AG20443 (cell line): ENCODE measurements at places on chromosomes 3 and 15.
A peak's percentile ranks its signal among the peaks of the same experiment; 100 is the strongest.

- DNase-seq, result no peak
Observed at GRCh38 chr15:37095770-37096557, 4.4 kb downstream of the MEIS2 start.

DNA sequence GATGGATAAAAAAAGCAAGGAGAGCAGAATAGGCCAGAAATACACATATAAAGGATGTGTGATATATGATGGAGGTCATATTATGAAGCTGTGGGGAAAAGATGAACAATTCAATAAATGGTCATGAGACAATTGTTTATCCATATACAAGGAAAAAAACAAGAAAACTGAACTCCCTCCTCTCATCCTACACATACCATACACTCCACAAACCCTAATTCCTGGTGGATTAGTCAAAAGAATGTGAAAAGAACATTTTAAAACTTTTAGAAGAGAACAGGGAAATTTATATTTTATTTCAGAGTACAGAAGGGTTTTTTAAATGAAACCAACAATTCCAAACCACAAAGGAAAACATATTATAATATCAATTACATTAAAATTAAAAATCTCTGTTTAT lies 34.5 kb upstream of the NR2E3 start:
- no peak for DNase-seq

GRCh38 chr15:38651328-38652038 lies 86.9 kb upstream of the RASGRP1 start:
- no peak for DNase-seq

DNA sequence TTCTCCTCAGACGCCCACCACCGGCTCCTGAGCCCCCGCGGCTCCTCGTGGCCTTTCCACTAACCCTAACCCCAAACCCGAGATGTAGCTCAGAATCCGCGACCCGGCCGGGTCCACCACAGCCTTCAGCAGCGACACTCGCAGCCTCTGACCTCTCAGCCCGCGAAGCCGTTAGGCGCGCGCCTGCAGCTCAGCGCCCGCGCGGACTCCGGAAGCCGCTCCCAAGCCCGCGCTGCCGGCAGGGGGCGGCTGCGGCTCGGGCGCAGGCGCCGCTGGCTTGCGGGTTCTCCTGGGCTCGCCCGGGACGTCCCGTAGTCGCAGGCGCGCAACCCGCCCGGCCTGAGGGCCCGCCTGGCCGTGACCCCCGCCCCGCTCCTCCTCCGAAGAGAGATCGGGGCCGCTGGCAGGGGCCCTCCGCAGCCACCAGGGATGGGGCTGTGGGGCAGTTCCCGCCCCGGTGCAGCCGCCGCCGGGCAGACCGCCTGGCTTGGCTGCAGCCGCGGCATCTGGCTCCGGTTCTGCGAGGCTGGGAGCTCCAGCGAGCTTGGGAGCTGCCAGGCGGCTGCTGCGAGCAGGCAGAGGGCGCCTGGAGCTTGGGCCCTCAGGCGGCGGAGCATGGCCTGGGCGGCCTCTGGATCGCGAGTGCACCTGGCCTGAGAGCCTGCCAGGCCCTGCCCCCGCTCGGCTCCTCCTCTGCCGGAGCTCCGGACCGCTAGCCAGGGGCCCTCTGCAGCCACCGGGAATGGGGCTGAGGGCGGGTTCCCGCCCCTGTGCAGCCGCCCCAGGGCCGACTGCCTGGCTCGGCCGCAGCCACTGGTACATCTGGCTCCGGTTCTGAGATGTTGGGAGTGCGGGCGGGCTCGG lies 120.7 kb downstream of the LMLN start:
- peak; percentile 90 for DNase-seq

DNA sequence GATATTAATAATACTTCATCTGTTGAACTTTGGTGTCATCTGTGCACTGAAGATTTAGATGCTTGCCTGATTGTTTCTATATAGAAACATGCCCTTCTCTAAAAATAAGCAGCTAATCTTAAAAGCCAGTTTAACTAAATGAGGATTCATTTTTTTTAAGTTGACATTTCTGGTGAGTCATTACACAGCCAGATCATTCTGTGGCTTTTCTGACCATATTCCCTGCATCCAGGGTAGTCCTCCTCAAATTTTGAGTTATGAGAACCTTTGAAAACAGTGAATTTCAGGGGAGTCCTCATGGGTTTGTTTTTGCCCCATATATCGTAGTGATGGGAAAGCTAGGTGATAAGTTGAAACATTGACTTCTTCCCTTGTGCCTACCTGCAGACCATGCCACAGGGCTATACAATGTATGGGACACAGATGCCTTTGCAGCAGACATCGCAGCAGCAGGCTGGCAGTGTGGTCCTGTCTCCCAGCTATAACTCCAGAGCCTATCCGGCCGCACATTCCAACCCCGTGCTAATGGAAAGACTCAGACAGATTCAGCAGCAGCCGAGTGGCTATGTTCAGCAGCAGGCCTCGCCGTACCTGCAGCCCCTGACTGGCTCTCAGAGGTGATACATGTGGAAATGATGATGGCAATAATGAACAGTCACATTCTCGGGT lies 26.5 kb upstream of the P2RY12 start:
- DNase-seq, result peak; percentile 70

- no peak for DNase-seq
Observed at GRCh38 chr3:100562224-100562857, 47.1 kb upstream of the ADGRG7 start.

DNA sequence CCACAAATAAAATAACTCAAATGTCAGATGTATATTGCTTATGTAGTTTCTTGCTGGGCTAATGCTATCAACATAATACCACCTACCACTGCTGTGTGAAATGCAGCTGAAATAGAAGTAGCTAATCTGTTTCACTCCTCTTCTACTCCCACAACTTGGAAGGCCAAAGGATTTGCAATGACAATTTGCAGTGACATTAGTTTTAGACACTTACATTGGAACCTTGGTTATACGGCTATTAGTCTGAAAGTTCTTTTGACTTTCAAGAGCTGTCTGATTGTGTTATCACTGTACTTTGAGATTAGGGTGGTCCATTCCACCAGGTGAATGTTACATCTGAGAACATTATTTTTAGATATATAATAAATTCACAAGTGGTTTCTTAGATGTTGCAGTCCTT lies 33.5 kb downstream of the COPS2 start:
- DNase-seq, result no peak

DNA sequence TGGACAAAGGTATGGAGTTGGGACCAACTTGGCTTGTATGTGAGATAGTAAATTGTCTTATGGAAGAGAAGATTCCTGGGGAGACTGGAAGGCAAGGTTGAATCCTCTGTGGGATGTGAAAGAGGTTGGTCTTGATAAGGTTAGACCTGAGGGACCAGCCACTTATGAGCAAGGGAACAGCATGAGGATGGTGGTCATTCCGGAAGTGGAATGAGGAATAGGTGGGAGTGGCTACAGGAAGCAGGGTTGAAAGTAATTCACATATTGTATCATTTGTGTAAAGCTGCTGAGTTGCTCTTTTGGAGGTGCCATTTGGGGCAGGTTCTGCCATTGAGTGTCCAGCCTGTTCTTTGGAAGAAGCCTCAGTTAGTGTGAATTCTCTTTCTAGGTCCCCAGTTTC lies 13.2 kb downstream of the USP13 start:
- no peak for DNase-seq

DNA sequence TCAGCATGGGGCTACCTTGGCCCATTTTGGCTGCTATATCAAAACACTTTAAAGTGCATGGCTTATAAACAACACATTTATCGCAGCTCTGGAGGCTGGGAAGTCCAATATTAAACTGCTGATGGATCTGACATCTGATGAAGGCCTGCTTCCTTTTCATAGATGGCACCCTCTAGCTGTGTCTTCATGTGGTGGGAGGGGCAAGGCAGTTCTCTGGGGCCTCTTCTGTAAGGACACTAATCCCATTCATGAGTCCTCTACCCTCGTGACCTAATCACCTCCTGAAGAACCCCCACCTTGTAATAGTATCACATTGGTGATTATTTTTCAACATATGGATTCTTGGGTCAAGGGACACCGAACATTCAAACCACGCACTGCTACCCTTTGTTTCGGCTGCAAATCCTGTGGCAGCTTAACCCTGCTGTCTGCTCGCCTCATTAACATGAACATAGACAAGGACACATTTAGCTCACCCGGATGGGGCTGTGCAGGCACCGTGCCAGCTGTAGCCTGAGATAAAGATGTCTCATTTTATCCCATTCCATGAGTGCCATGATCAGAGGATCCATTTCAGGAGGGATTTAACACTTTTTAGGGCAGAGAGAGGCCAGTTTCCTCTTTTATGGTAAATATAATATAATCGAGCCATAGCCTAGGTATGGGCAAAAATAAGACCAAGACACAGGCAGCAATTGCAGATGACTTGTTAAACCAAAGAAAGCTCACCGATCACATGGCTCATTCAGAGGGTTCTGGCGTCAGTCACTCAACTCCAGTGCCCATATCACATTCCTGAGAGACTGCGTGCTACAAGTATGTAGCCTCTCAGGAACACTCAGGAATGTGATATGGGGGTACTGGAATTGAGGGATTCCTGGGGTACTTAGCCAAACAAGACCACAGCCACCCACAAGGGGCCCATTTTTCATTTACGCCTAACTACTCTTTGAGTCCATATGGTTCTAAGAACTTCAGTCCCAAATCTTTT lies 251.1 kb upstream of the ST8SIA2 start:
- no peak for DNase-seq

- DNase-seq, result no peak
Observed at GRCh38 chr3:110608566-110608965, 463.1 kb upstream of the NECTIN3 start.

- DNase-seq, result no peak
Observed at GRCh38 chr15:99074446-99074845, 30.4 kb upstream of the SYNM start.

GRCh38 chr15:60392601-60392985 lies 5.2 kb downstream of the ANXA2 start:
- peak; percentile 53 for DNase-seq

DNA sequence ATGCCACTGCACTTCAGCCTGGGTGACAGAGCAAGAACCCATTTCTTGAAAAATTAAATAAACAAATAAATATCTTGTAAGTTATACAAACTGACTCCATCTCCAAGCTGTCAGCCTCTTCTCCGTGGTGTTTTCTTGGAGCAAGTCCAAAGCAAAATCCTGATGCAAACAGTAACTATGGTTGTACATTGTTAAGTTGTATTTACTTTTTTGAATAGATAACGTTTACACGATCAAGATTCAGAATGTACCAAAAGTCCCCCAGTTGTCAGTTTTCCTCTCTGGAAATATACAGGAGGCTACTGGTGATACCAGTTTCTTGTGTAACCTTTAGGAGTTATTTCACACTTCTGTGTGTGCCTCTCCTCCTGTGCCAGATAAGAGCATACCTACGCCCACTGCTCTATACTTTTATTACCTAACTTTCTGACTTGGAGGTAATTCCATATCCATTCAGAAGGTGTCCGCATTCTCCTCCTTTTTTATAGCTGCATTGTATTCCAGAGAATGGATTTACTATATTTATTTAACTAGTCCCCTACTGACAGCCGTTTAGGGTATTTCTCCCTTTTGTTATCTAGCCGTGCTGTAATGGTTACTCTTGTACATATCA lies 14.2 kb downstream of the CMTM7 start:
- no peak for DNase-seq

DNA sequence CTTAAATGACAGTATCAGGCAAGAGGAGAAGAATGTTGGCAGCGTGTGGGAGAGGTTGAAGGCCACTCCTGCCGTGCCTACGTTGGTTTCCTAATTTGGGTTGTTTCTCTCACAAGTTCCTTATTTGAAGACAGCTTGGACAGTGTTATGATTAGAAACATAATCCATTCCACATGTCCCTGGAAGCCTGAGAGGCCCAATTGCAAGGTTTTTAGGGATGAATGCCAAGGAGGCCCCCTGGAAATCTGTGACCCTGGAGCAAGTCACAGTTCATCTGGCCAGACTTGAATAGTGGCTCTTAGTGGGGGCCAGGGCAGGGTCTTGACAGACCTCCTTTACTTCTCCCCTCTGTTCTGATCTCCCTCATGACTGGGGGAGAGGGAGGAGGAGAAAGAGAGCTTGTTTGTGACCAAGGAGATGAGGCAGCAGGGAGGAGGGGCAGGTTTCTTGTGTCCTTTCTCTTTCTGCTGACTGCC lies 584.4 kb upstream of the TBL1XR1 start:
- DNase-seq, result peak; percentile 57

- DNase-seq, result peak; percentile 5
Observed at GRCh38 chr15:75238150-75238549, 20.0 kb upstream of the GOLGA6C start.

DNA sequence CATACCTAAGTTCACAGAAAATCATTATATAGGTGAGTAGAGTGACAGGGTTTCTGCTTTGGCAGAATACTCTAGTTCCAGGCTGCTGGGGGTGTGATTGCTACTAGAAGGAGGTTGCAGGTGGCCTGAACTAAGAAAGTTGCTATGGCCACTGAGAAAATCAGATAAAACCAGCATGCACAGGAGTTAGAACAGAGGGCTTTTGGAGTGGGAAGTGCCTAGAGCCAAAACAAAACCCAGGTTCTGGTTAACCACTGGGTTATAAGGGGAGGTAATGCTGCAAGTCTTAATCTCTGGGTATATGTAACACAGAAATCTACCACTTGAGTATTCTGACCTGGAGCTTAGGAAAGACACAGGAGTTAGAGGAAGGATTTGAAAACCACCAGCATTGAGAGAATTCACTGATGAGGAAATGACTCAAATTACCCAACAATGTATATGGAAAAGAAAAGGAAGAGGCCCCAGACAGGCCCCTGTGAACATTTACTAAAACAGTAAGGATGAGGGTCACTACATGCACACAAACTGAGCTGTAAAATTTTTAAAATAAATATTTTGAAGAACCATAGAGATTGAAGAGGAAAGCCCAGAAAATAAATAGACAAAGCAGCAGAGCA lies 60.0 kb downstream of the PLOD2 start:
- no peak for DNase-seq

- peak; percentile 8 for DNase-seq
Observed at GRCh38 chr15:36798794-36799193, 219.4 kb downstream of the CDIN1 start.

DNA sequence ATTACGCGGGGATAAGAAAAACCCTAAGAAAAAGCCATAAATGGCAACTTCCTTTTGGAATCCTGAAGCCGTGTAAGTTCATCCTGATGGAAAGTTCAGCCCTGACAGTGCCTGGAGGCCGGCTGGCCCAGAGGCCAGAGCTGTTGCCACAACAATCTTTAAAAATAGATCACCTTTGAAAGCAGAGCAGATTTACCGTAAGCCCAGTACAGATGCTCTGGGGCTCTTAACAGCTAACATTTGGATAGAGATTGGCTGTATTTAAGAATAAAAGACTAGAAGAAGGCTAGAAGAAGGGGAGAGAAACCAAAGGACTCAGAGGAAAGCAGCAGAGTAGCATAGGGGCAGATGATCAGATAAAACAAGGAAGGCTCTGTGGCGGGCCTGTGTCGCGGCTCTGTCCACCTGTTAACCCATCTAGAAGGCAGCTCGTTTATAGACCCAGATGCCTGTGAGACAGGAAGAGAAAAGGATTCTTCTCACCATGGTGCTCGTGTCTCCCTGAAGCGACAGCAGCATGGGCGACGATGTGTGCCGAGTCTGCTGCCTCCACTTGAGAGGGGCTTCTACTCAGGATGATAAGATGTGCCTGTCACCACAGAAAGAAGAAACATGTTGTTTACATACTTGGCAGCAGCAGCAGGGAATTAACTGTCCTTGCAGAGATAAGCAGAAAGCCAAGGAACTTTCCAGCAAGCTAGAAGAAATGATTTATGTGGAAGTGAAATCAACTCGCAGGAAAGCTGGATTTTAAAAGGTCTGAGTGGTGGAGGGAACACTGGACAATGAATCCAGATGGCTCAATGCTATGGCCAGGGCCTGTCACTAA lies 69.9 kb downstream of the SYNM start:
- no peak for DNase-seq
